ENCODE measurements at places on chromosomes 2 and 18. TPM values are rescaled to one million over a fixed set of nuclear protein-coding genes. Genes with fewer than 3 reads are reported as not detected.

AGPS gene
- total RNA-seq, result 24.8 TPM

CDH2 gene
- total RNA-seq, result not detected

RSAD2 gene
- total RNA-seq, result 5.2 TPM

OSBPL1A gene
- 1.7 TPM for total RNA-seq

ATP6V1C2 gene
- total RNA-seq, result 0.47 TPM

SCN2A gene
- total RNA-seq, result not detected

VWA3B gene
- total RNA-seq, result not detected

ALK gene
- total RNA-seq, result not detected

ELOA2 gene
- not detected for total RNA-seq

DNA sequence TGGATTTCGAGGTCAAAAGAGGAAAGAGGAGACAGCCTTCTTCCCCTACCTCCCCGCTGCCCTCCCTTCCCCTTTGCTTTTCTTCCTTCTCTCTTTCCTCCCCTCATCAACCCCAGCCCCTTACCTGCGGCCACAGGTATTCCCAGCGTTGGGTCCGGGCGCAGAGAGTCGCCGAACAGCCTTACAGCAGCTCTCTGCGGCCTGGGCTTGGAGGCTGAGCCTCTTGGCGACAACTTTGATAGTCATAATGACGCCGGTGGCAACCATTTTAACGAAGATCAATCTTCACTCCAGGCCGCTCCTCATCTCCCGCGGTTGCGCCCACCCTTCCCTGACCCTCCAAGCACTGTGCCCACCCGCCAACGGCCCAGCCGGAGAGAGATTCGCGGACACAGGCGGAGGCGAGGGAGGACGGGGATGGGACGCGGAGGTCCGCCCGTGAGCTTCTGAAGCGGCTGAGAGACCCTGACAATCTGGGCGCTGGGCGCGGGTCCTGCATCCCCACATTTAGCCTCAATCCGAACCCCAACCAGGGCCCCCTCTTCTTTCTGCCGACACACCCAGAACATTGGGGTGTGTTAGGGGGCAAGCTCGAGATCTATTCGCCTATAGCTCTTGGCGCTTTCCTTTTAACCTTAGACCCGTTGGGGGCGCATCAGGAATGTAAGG is 1.5 kb upstream of the EVX2 start:
- DNase-seq, result no peak

DNA sequence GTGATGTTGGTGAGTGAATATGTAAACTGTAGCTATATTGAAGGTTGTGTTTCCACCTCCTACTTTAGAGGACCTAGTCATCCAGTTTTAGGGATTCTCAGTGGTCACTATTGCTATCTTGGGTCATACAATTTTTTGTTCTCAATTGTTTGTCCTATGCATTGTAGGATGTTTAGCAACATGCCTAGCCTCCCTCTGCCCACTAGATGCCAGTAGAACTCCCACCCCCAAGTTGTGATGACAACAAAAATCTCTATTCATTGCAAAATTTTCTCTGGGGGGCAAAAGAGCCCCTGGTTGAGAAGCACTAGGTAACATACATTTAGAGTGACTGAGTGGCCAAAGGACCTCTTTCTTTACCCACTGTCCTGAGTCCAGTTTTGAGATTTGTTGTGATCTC is 87.3 kb downstream of the LRRTM4 start:
- no peak for DNase-seq

DNA sequence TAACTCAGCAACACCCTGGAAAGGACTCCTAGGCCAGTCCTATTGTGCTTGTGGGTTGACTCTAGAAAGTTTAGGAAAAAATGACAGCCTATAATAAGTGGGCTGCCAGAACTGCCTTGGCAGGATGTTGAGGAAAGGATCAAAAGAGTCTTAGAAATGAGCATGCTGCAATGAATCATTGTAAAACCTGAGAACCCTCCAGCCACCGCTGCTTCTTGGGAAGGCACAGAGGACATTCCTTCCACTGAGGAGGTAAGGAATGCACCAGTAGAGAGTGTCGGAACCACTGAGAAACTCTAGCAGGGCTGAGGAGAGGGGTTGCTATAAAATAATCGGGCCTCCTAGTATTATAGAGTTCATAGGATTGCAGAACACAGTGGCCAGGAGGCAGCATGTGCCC is 146.7 kb upstream of the SMIM21 start:
- no peak for DNase-seq

- peak; percentile 67 for DNase-seq
Measured at GRCh38 chr2:42101206-42102023, 53.6 kb downstream of the PKDCC start.

DNA sequence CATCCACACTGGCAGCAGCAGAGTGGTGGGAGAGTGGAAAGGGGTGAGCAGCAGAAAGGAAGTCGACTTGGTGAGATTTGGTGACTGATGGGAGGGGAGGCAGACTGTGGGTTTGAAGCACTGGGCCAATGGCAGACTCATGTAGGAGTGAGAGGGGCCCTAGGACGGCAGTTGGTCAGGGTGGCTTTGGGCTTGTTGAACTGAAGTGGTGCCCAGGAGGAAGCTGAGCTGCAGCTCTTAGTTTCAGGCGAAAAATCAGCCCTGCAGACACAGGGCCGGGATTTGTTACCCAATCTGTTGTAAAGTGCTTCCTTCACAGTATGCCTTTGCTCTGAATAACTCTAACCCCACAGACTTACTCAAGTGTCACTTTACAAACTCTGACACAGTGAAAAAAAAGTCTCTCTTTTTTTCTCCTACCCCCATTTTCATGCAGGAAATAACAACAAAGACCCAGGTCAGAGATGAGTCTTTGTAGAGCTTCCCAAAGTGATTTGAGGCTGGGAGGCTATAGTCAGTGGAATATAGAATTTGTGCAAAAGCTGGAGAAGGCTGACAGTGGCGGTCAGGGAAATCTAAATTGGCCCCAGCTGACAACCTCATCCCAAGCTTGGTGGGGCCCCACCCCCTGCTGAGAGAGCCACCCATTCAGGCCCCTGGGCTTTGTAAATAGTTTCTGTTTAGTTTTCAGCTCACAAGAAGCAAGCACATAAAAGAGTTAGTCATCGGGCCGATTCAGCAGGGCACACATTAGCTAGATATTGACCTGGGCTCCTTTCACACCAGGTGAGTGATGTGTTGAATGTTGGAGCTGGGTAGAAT is 226.9 kb downstream of the VAPA start:
- DNase-seq, result no peak

- DNase-seq, result no peak
Measured at GRCh38 chr2:142842369-142842768, 35.1 kb upstream of the KYNU start.

DNA sequence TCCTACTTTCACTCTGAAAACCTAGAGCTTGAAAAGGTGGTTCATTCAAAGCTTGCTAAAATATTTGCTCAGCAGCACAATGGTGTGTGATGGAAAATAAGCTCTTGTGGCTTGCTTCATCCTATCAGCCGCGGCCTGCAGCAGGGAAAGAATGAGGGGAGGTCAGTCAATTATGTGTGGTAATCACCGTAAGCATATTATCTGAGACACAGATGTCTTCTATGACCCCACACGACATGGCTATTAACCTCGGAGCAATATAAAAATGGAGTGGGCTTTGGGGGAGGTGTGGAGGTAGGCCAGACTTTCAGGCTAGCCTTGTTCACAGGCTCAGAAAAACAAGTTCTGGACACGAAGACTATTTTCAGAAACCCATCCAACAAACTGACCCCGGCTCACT is 98.4 kb upstream of the SIX3 start:
- DNase-seq, result no peak

- no peak for DNase-seq
Measured at GRCh38 chr2:56871644-56872043, 687.9 kb downstream of the CCDC85A start.

DNA sequence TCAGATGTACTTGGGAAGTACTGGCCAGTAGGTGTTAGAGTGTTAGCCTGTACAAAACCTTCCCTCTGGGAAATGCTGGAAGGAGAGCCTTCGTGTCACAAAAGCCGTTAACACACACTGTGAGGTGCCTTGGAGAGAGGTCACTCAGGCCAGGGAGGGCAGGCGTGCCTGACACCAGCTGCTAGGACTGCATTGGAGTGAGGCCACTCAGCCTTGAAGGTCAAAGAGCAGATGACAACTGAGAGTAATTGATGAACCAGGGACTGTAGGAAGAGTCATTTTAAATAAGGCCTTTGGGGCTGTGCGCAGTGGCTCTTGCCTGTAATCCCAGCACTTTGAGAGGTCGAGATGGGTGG is 45.4 kb downstream of the ASAP2 start:
- no peak for DNase-seq

DNA sequence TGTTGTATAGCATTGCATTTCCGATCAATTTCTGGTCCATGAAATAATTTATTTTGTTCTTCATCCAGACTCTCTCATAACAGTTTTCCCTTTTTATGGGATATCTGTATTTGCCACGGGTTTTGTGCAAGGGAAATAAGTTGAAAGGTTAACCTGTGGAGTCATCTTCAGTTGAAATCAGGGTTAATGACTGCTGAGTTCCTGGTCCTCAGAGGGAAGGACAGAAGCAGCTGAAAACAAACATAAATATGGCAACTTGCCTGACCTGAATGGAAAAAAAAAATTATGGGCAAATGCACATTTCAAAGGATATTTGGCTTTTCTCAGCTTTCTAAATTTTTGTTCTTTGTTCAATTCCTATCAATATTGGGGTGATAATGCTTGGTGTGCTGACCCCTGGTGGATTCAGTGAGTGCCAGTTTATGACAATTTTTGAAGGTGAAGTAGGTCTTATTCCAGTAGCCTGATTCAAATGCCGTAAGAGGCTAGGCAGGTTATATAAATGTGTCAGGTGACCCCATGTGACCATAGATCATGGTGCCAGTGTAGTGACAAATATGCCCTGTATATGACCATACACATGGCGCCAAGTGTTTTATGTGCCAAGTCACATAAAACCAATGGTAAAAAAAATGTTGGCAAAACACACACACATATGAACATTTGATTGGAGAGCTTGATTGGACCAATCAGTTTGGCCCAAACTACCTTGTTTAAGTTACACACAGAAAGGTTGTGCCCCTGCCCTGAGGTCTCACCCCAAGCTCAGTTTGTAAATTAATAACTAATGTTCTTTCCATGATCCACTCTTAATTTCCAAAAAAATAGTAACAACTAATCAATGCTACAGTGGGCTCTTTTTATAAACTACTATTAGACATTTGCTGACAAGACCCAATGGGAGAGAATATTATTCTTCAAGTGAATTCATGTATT is 47.6 kb upstream of the FAM124B start:
- peak; percentile 7 for DNase-seq

GRCh38 chr18:63025251-63026090 is 294.1 kb downstream of the BCL2 start:
- no peak for DNase-seq

GRCh38 chr2:122174061-122174460 is 418.6 kb downstream of the TSN start:
- DNase-seq, result no peak

DNA sequence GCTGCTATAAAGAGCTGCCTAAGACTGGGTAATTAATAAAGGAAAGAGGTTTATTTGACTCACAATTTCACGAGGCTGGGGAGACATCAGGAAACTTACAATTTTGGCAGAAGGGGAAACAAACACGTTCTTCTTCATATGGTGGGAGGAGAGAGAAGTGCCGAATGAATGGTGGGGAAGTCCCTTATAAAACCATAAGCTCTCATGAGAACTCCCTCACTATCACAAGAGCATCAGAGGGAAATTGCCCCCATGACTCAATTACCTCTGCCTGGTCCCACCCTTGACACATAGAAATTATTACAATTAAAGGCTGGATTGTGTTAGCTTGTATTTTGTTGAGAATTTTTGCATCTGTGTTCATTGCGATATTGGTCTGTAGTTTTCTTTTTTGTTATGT is 460.5 kb upstream of the RAB6C start:
- DNase-seq, result no peak

- DNase-seq, result no peak
Measured at GRCh38 chr2:166223298-166223697, 95.5 kb upstream of the SCN1A start.

- DNase-seq, result no peak
Measured at GRCh38 chr2:48699348-48699930, 56.1 kb downstream of the LHCGR start.

- no peak for DNase-seq
Measured at GRCh38 chr2:63121055-63121834, 70.6 kb downstream of the OTX1 start.
